ENCODE measurements at places on chromosomes 6 and 20.

DNA sequence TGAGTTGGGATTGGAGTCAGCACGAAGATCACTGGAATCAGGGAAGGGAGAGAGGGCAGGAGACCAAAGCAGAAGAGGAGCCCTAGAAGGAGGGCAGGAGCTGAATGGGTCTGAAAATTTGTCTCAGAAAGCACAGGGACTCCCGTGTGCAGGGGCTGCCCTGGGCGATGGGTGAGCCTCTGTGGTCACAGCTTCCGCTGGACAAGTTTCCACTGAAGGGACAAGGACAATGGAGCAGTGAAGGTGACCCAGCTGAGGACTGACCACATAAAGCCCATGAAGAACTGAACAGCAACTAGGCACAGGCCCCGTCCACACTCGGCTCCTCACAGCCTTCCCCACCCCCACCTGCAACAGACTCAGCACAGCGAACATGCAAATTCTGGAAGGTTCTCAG, 3.5 kb downstream of the HLA-C start:
- H3K4me3 ChIP-seq, result no peak overlapping the region
- DNase-seq, result no peak
- no peaks in the 10 kb centered on the region for H3K4me1 ChIP-seq
- H3K27me3 ChIP-seq, result no peaks in the 10 kb centered on the region

- no peaks in the 10 kb centered on the region for H3K4me1 ChIP-seq
- no peak overlapping the region for H3K4me3 ChIP-seq
- H3K36me3 ChIP-seq, result no peaks in the 10 kb centered on the region
- H3K27me3 ChIP-seq, result no peaks in the 10 kb centered on the region
- no peak overlapping the region for H3K27ac ChIP-seq
These were observed 386.4 kb upstream of the MMS22L start for GRCh38 chr6:97669191-97670031.

GRCh38 chr6:142015011-142015410, 117.7 kb upstream of the GJE1 start:
- H3K27me3 ChIP-seq, result peaks cover 9% of the 10 kb centered on the region
- no peak overlapping the region for H3K27ac ChIP-seq

DNA sequence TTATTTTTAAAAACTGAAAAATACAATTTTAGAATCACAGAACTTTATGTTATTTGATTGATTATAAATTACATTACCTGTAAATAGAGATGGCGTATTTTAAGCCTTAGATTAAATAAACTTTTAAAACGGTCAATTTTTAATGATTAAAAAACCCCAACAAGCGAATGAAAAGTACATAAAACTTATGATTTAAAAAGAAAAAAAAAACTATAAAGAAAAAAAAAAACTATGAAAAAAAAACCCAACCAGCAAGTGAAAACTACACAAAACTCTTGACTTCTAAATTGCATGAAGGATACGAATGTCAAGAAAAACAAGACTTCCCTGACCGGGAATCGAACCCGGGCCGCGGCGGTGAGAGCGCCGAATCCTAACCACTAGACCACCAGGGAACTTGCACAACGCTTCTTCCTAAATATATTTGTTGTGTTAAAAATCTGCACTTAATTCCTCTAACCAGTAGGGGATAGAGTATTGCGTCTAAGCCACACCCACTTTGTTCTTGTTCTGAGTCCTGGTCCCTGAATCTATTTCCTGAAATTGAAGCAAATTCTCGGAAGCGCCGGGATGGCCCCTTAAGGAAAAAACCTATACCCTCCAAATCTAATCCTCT, 10.7 kb upstream of the NCOA7 start:
- no peaks in the 10 kb centered on the region for H3K27me3 ChIP-seq
- peak overlapping the region; percentile 90 for H3K27ac ChIP-seq
- H3K4me1 ChIP-seq, result no peaks in the 10 kb centered on the region
- no peaks in the 10 kb centered on the region for H3K36me3 ChIP-seq
- peak; percentile 33 for DNase-seq
- peak overlapping the region; percentile 87 for H3K4me3 ChIP-seq

DNA sequence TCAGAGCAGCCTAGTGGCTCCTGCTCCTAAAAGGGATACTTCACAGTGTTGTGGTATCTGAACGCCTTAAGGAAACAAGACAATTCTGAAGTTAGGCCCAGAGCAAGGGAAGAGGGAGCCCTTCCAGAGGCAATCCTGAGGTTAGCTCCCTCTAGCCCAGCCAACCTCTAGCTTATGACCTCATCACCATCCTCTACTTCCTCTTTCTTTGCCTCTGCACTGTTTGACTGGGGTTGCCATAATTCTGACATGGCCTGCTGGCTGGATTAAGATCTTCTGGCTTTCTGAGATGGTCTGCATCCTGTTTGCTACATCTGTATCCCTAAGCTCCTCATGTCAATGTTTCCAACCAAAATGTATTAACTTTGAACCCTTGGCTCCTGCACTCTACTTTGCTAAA, 23.3 kb upstream of the BMP2 start:
- no peaks in the 10 kb centered on the region for H3K27me3 ChIP-seq
- H3K4me1 ChIP-seq, result no peaks in the 10 kb centered on the region
- no peak overlapping the region for H3K4me3 ChIP-seq

GRCh38 chr6:35739645-35740524, 3.1 kb downstream of the ARMC12 start:
- no peaks in the 10 kb centered on the region for H3K27me3 ChIP-seq
- DNase-seq, result no peak
- peaks cover 18% of the 10 kb centered on the region for H3K4me1 ChIP-seq
- no peak overlapping the region for H3K27ac ChIP-seq
- no peak overlapping the region for H3K4me3 ChIP-seq
- no peaks in the 10 kb centered on the region for H3K36me3 ChIP-seq

GRCh38 chr6:40958738-40959137, 80.3 kb downstream of the UNC5CL start:
- peaks cover 8% of the 10 kb centered on the region for H3K4me1 ChIP-seq
- H3K4me3 ChIP-seq, result no peak overlapping the region
- no peaks in the 10 kb centered on the region for H3K27me3 ChIP-seq
- H3K27ac ChIP-seq, result no peak overlapping the region
- no peak for DNase-seq
- H3K36me3 ChIP-seq, result no peaks in the 10 kb centered on the region

DNA sequence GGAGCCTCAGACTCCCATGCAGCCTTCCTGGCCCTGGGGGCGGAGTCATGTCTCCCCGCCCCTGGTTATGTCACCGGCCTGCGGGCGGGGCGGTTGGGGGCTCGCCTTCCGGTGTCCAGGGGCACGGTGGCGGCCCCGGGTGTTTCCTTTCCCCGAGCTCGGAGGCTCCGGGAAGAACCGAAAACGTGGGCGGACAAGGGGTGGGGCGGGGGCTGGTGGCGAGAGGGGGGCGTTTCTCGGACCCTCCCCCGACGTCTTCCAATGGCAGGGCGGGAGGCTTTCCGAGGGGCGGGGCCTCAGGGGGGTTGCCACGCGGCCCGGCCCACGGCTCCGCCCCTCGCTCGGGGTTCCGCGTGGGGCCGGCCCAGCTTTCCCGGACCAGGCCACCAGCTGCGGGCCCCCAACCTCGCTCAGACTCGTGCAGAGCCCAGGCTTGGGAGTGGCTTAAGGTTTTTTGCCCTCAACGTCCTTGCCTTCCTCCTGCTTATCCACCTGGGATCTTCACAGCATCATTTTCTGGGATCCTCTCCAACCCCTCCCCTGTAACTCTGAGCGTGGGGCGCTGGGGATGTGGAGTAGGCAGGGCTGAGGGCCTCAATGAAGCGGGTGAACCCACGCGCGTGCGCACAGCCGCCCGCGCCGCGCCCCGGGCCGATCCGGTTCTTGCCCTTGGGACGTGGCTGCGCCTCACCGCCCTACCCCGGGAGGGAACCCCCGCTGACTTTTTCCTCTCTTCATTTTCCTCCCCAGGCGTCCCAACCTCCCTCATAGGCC, 2.1 kb upstream of the NRN1 start:
- H3K4me1 ChIP-seq, result peaks cover 23% of the 10 kb centered on the region
- H3K4me3 ChIP-seq, result peak overlapping the region; percentile 11
- no peaks in the 10 kb centered on the region for H3K36me3 ChIP-seq
- peaks cover 42% of the 10 kb centered on the region for H3K27me3 ChIP-seq

GRCh38 chr6:10184371-10185227, 230.3 kb downstream of the TFAP2A start:
- no peaks in the 10 kb centered on the region for H3K27me3 ChIP-seq
- H3K4me3 ChIP-seq, result no peak overlapping the region
- no peaks in the 10 kb centered on the region for H3K36me3 ChIP-seq

GRCh38 chr6:159238920-159239558, 69.8 kb downstream of the FNDC1 start:
- no peak overlapping the region for H3K4me3 ChIP-seq
- no peaks in the 10 kb centered on the region for H3K4me1 ChIP-seq
- no peak for DNase-seq
- no peak overlapping the region for H3K27ac ChIP-seq
- no peaks in the 10 kb centered on the region for H3K27me3 ChIP-seq

DNA sequence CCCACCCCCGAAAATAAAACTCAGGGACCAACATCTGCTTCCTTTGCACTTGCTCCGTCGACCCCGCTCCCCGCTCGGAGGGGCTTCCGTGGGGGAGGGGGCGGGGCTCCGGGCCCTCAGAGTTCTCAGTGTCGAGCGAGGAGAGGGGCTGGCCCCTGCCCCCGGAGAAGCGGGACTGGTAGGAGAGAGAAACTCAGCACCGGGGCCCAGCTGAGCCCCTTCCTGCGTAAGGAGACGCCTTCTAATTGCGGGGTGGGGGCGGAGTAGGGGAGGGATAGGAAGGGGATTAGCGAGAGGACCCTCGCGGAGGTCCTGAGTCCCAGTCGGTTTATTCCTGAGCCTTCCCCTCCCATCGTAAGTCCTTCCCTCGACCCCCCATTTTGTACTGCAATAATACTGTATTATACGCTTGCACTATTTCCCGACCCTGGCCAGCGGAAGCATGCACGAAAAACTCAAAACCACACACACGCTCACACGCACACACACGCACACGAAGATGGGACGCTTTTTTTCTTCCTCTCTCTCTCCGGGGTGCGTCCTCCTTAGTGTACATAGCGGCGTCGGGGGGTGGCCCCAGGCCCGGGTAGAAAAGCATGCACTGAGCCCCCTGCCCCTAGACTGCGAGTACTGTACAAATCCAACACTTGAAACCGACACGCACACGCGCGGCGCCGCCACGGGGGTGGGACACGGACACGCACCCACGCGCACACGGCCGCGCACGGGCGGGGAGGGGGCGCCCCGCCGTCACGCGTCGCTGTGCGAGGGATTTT, 22.1 kb upstream of the SLC22A7 start:
- H3K27ac ChIP-seq, result peak overlapping the region; percentile 10
- H3K27me3 ChIP-seq, result peaks cover 65% of the 10 kb centered on the region
- no peak for DNase-seq
- peak overlapping the region; percentile 53 for H3K4me3 ChIP-seq
- peaks cover 13% of the 10 kb centered on the region for H3K4me1 ChIP-seq

GRCh38 chr6:30684386-30685156, 1.9 kb downstream of the PPP1R18 start:
- H3K27me3 ChIP-seq, result no peaks in the 10 kb centered on the region
- DNase-seq, result no peak
- H3K4me3 ChIP-seq, result peak overlapping the region; percentile 86
- H3K27ac ChIP-seq, result peak overlapping the region; percentile 99
- H3K36me3 ChIP-seq, result no peaks in the 10 kb centered on the region

DNA sequence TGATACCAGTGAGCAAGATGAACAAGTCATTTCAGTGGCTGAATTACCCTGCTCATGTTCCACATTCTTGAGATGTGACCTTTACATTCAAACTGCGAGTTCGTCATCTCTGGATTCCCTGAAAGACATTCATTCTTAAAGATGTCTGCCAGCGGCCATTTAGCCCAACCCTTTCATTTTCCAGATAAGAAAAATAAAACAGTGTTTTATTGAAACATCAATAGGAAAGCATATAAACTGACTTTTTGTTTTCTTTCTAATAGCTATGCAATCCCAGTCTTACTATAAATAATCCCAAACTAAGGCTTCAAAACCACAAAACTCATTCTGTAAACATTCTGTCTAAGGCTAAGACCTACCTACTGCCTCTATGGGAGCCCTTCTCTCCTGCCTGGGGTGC, 134.0 kb downstream of the SAMD5 start:
- no peaks in the 10 kb centered on the region for H3K4me1 ChIP-seq
- H3K27me3 ChIP-seq, result peaks cover 3% of the 10 kb centered on the region
- no peak overlapping the region for H3K4me3 ChIP-seq
- no peaks in the 10 kb centered on the region for H3K36me3 ChIP-seq

DNA sequence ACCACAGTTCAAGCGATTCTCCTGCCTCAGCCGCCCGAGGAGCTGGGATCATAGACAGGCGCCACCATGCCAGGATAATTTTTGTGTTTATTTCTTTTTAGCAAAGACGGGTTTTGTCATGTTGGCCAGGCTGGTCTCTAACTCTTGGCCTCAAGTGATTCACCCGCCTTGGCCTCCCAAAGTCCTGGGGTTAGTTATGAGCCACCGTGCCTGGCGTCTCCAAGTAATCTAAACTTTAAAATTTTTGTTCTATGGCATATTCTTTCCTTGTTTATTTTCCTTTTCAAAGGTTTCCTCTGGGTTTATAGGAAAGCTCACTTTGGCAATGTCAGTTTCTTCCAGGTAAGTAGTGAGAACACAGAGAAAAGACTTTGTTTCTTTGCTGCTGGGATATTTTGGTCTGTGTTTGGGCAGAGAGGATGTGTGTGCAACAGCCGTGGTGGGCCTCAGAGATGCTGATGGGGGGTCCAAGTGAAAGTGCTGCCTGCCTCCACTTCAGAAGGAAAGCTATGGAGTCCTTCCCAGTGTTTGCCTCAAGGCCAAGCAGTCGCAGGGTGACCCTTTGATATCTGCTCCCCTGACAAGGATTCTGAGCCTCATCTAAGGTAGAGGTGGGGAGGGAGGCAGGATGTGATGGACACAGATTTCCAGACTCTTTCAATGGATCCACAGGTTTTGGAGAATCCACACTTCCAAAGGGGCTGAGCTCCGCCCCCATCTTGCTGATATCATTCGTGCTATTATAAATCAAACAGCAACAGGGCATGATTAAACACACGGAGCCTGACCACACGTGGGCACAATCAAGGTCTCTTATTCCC, 2.3 kb downstream of the LRP11 start:
- no peak overlapping the region for H3K4me3 ChIP-seq
- peak overlapping the region; percentile 99 for H3K27ac ChIP-seq
- H3K36me3 ChIP-seq, result no peaks in the 10 kb centered on the region
- no peaks in the 10 kb centered on the region for H3K27me3 ChIP-seq
- DNase-seq, result no peak

DNA sequence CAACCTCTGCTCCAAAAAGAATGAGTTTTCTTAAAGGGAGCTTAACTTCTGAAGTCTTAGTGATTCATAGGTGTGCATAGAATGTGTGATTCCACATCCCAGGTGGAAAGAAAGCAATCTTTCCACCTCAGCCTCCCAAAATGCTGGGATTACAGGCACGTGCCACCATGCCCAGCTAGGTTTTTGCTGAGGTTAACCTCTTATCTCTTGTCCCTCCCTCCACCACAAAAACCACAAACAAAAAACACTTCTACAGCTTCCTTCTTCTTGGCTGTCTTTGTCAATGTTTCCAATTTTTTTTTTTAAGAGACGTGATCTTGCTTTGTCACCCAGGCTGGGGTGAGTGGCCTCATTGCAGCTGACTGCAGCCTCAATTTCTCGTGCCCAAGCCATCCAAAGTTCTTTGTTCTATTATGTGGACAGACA, 8.1 kb upstream of the CSE1L start:
- no peaks in the 10 kb centered on the region for H3K4me1 ChIP-seq
- peaks cover 17% of the 10 kb centered on the region for H3K36me3 ChIP-seq
- DNase-seq, result no peak
- H3K27me3 ChIP-seq, result no peaks in the 10 kb centered on the region
- no peak overlapping the region for H3K4me3 ChIP-seq
- no peak overlapping the region for H3K27ac ChIP-seq
